ENCODE measurements at places on chromosomes 5 and 9. TPM values are rescaled to one million over a fixed set of nuclear protein-coding genes. Genes with fewer than 3 reads are reported as not detected.
A peak's percentile ranks its signal among the peaks of the same experiment; 100 is the strongest.

DNA sequence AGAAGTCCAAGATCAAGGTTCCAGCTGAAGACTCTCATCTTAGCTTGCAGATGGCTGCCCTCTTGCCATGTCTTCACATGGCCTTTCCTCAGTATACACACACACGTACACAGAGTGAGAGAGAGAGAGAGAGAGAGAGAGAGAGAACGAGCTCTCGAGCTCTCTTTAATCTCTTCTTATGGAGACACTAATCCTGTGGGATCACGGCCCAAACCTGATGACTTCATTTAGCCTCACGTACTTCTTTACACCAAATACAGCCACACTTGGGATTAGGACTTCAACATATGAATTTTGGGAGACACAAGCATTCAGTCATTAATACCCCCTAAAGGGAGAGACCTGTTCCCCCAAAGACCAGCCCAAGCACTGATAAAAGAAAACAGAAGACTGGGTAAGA is 42.8 kb downstream of the SIL1 start:
- no peak overlapping the region for H3K27ac ChIP-seq
- H3K4me3 ChIP-seq: no peak overlapping the region
- H3K36me3 ChIP-seq: no peaks in the 10 kb centered on the region

- no peak for DNase-seq
- no peak overlapping the region for H3K4me3 ChIP-seq
Measured at GRCh38 chr5:95871146-95871806, 48.8 kb upstream of the GLRX start.

DNA sequence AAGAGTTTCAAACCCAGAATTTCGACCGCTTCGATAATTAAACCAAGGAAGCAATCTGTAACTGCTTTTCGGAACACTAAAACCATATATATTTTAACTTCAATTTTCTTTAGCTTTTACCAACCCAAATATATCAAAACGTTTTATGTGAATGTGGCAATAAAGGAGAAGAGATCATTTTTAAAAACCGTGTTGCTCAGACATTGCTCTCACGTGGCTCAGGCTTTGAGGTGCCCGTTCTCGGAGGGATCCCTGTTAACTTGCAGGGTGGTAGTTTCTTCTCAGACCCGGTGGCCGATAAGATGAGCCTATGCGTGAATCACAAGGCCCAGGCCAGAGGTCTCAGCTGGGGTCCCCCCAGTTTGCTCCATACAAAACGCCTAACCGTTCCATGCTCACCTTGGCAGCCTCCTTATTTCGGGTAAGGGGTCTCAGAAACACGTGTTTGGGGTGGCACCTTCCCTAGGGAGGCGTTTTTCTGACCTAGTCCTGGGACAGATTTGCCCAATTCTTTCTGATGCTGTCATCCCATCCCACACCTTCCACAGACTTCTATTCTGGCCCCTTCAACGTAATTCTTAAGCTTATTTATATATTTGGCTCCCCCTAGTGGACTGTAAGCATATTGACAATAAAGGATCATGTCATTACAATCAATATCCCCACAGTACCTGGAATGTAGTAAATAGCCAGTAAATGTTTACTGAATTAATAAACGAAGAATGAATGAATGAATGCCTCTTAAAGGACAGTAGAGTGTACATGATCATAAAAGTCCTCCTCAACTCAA is 48.1 kb downstream of the THBS4 start:
- H3K27me3 ChIP-seq: no peaks in the 10 kb centered on the region
- no peak overlapping the region for H3K27ac ChIP-seq
- DNase-seq: peak; percentile 77
- H3K4me1 ChIP-seq: no peaks in the 10 kb centered on the region
- H3K36me3 ChIP-seq: no peaks in the 10 kb centered on the region

Gene NXNL2
- 2.6 TPM for polyA plus RNA-seq

- no peaks in the 10 kb centered on the region for H3K36me3 ChIP-seq
- no peak for DNase-seq
- no peaks in the 10 kb centered on the region for H3K27me3 ChIP-seq
- H3K4me3 ChIP-seq: no peak overlapping the region
Measured at GRCh38 chr9:133740911-133741310, 2.8 kb upstream of the SARDH start.

GRCh38 chr9:127437497-127438264 is 13.5 kb downstream of the ZNF79 start:
- no peak overlapping the region for H3K4me3 ChIP-seq
- H3K4me1 ChIP-seq: no peaks in the 10 kb centered on the region
- H3K36me3 ChIP-seq: peaks cover 25% of the 10 kb centered on the region
- no peaks in the 10 kb centered on the region for H3K27me3 ChIP-seq
- DNase-seq: no peak
- no peak overlapping the region for H3K27ac ChIP-seq

DNA sequence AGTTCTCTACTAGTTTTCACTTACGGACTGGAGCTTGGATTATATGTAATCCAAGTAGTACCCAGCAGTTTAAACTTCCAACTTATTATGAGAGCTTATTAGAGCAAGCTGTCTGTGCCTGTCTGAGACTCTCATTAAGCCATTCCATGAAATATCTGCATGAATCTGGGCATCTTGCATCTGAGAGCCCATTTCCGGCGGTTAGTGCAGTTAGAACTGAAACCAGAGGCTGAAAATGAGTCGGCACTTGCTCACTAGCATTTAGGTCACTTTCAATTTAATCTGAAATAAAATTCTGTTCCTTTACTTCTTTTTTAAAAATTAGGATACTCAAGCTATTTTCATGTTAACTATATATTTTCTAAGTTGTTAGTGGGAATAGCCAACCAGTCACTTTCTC is 102.2 kb downstream of the MEGF10 start:
- no peak overlapping the region for H3K27ac ChIP-seq
- no peaks in the 10 kb centered on the region for H3K4me1 ChIP-seq
- DNase-seq: no peak
- H3K27me3 ChIP-seq: no peaks in the 10 kb centered on the region

DNA sequence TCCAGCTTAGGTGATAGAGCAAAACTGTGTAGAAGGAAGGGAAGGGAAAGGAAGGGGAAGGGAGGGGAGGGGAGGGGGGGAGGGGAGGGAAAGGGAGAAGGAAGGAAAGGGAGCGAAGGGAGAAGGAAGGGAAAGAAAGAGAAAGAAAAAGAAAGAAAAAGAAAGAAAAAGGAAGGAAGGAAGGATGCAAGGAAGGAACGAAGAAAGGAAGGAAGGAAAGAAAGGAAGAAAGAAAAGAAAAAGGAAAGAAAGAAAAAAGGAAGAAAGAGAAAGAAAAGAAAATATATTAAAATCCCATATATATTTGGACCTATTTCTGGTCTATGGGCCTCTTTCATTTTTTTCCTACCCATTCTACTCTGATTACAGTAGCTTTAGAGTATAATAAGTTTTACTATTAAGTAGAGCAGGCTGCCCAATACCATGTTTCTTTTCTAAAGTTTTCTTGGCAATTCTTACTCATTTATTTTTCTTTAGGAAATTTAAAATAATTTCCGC is 229.1 kb downstream of the AUH start:
- H3K36me3 ChIP-seq: no peaks in the 10 kb centered on the region
- no peak for DNase-seq
- H3K27me3 ChIP-seq: no peaks in the 10 kb centered on the region
- no peak overlapping the region for H3K4me3 ChIP-seq
- H3K27ac ChIP-seq: no peak overlapping the region

GRCh38 chr9:135602789-135603481 is 36.4 kb downstream of the GLT6D1 start:
- peaks cover 8% of the 10 kb centered on the region for H3K4me1 ChIP-seq
- peak; percentile 86 for DNase-seq
- no peak overlapping the region for H3K27ac ChIP-seq
- H3K36me3 ChIP-seq: no peaks in the 10 kb centered on the region

- H3K4me3 ChIP-seq: no peak overlapping the region
- no peaks in the 10 kb centered on the region for H3K27me3 ChIP-seq
- H3K4me1 ChIP-seq: no peaks in the 10 kb centered on the region
- 0 out of 2 replicates have a peak, but pooled peaks cover 4% of the 10 kb centered on the region for H3K36me3 ChIP-seq
Measured at GRCh38 chr9:17349831-17350230, 215.0 kb downstream of the CNTLN start.

Gene CAMK4
- 1.8 TPM for polyA plus RNA-seq

- DNase-seq: no peak
- no peak overlapping the region for H3K27ac ChIP-seq
Measured at GRCh38 chr9:30622561-30622960, 1761.9 kb upstream of the ACO1 start.

Gene CDKN2AIPNL
- polyA plus RNA-seq: 40.0 TPM

GRCh38 chr5:143979044-143979690 is 167.2 kb downstream of the HMHB1 start:
- no peaks in the 10 kb centered on the region for H3K4me1 ChIP-seq
- no peaks in the 10 kb centered on the region for H3K36me3 ChIP-seq
- H3K4me3 ChIP-seq: no peak overlapping the region
- DNase-seq: no peak
- H3K27ac ChIP-seq: no peak overlapping the region
- no peaks in the 10 kb centered on the region for H3K27me3 ChIP-seq

DNA sequence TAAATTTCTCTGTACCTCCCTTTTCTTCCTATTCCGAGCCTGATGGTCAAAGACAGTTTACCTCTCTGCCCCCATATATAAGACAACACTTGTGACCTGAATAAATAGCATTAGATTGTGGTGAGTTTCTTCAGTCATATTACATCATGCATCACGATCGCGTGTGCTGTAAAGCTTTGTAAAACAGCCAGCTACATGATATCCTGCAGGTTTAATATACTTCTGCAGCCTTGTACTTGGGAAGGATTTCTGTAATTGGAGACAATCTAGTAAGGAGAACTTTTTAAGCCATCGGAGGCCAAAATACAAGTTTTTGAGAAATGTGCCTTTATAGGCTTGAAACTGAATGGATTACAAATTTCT is 711.8 kb upstream of the WWC1 start:
- no peak overlapping the region for H3K27ac ChIP-seq
- H3K4me3 ChIP-seq: no peak overlapping the region
- peaks cover 4% of the 10 kb centered on the region for H3K4me1 ChIP-seq
- H3K27me3 ChIP-seq: no peaks in the 10 kb centered on the region

Gene NR5A1
- polyA plus RNA-seq: 0.29 TPM

DNA sequence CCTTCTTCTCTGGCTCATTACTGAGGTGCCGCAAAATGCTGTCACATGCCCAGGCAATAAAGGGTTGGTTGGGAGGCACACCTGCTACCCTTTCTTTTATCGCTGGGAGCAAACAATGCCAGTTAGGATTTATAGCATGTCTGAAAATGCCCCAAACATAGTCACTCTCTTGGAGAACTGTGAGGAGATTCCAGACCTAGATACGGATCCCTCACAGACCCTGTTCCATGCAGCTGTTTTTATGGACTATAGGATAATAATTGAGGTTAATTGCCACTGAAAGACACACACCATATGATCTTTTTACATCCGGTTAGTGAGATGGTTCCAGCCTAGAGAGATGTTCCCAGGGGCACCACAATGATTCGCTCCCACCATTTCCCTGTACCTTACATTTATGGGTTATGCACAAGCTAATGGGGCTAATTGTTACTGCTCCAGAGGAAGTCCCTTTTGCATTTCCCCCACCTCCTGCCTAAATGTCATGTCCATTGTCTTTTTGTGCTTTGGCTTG is 318.1 kb downstream of the PIK3R1 start:
- H3K27ac ChIP-seq: no peak overlapping the region
- H3K36me3 ChIP-seq: no peaks in the 10 kb centered on the region
- peaks cover 22% of the 10 kb centered on the region for H3K4me1 ChIP-seq
- no peaks in the 10 kb centered on the region for H3K27me3 ChIP-seq
- no peak overlapping the region for H3K4me3 ChIP-seq

- no peak overlapping the region for H3K27ac ChIP-seq
- H3K36me3 ChIP-seq: no peaks in the 10 kb centered on the region
- H3K27me3 ChIP-seq: peaks cover 8% of the 10 kb centered on the region
- no peak for DNase-seq
- H3K4me3 ChIP-seq: no peak overlapping the region
- H3K4me1 ChIP-seq: peaks cover 7% of the 10 kb centered on the region
Measured at GRCh38 chr9:86953181-86953580, 5.9 kb upstream of the GAS1 start.

Gene CDH9
- 1.0 TPM for polyA plus RNA-seq

Gene GHR
- polyA plus RNA-seq: 0.09 TPM

DNA sequence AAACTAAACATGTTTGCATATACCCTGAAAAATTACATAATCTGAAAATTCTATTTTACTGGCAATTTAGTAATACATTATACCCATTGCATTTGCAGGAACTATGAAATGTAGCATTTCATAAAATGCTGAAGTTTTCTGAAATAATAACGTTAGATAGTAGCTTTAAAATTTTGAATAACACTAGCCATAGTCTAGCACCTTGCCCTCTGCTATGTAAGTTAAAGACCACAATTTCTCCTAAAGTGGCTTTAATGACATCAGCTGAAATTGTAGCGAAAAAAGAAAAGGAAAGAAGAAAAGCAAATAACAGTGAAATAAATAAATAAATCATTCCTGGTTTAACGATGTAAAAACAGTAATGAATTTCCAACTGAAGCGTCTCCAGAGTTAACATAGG is 172.8 kb upstream of the RASA1 start:
- no peaks in the 10 kb centered on the region for H3K4me1 ChIP-seq
- no peaks in the 10 kb centered on the region for H3K27me3 ChIP-seq
- DNase-seq: no peak
- H3K27ac ChIP-seq: no peak overlapping the region
- no peak overlapping the region for H3K4me3 ChIP-seq

Gene CCDC152
- 1.8 TPM for polyA plus RNA-seq

- no peak overlapping the region for H3K27ac ChIP-seq
- peaks cover 3% of the 10 kb centered on the region for H3K4me1 ChIP-seq
- H3K27me3 ChIP-seq: no peaks in the 10 kb centered on the region
- no peaks in the 10 kb centered on the region for H3K36me3 ChIP-seq
- no peak for DNase-seq
Measured at GRCh38 chr5:62182802-62183201, 123.2 kb upstream of the KIF2A start.

DNA sequence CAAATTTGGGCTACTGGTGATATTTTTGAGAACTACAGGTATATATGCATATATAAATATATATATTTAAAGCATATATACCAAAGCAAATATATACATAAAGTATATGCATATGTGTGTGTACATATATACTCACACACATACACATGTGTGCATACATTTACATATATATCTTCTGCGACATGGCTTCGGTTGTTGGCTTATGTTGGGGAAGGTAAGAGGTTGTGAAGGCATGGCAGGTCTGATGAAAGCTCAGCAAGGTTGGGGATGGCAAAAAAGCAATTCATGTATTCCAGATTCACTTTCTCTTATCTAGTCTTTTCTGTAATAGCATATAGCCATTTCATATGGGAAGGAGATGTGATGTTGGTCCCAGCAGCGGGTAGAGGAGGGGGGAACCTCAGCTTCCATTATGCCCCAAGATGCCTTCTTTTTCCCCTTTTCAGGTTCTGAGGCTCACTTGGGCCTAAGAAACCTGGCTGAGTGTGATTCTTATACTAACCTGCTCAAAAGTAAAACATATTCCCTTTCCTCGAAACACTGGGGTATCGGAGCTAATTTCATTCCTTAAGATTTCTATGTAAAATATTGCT is 201.7 kb downstream of the MEF2C start:
- H3K4me1 ChIP-seq: peaks cover 15% of the 10 kb centered on the region
- no peak overlapping the region for H3K27ac ChIP-seq
- peaks cover 98% of the 10 kb centered on the region for H3K27me3 ChIP-seq
- no peaks in the 10 kb centered on the region for H3K36me3 ChIP-seq
- DNase-seq: no peak
- no peak overlapping the region for H3K4me3 ChIP-seq

Gene BAAT
- 0.09 TPM for polyA plus RNA-seq

GRCh38 chr9:92709240-92709639 is 39.3 kb upstream of the IPPK start:
- H3K36me3 ChIP-seq: peaks cover 4% of the 10 kb centered on the region
- no peaks in the 10 kb centered on the region for H3K27me3 ChIP-seq
- DNase-seq: no peak
